T1000 (cell line): ENCODE measurements at places on chromosomes 1 and 21.

- DNase-seq: no peak
Observed at GRCh38 chr21:38986406-38986805, 180.7 kb downstream of the ETS2 start.

DNA sequence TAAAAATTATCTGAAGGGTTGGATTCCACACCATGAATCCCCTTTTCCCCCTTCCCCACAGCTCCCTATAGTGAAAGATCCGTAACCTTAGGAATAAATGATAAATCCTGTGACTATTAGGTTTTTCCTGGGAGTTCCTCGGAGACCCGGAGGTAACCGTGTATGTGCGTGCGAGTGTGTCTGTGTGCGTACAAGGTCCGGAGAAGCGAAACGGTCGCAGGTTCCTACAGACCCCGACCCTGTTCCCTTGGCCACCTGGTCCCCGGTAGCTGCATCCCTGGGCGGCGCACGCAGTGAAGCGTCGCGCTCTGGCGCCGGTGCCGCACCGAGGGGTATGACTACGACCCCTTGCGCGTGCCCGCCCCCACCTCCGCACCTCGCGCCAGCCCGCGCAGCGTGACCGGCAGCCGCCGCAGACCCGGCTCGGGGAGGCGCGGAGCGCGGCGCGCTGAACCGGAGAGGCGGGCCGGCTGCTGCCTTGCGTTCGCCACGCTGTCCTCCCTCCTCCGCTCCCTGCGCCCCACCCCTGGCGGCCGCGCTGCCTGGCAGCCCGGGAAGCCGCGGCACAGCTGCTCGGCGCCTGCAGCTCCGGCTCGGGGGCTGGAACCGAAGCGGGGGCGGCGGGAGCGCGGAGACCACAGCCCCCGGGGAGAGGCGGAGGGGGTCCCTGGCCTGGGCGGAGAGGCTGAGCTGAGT, at the start of gene AK5:
Gene AK5 (plus strand): TSS at position 529 of the 696 bp plus-strand sequence. CDS start 295 bp downstream, outside the sequence.
- peak; percentile 34 for DNase-seq

- no peak for DNase-seq
Observed at GRCh38 chr1:66415281-66415680, 118.7 kb upstream of the SGIP1 start.

- DNase-seq: no peak
Observed at GRCh38 chr21:34997294-34997693, 51.8 kb downstream of the RUNX1 start.

DNA sequence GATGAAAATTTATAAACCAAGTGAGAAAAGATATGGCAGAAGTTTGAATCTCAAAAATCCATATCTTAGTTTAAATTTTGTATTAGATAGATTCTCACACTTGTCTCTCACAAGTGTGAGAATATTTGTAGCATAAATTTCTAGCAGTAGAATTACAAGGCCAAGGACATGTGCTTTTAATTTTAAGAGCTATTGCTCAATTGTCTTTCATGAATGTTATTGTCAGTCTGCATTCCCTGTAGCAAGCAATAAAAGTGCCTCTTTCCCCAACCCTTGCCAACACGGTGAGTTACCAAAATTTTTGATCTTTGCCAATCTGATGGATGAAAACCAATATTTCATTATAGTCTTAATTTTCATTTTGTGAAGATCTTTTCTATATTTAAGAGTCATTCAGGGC, 64.0 kb downstream of the CTH start:
- no peak for DNase-seq

- no peak for DNase-seq
Observed at GRCh38 chr1:111597426-111597825, 22.2 kb upstream of the RAP1A start.

GRCh38 chr1:75559800-75560199, 51.1 kb downstream of the SLC44A5 start:
- DNase-seq: no peak

DNA sequence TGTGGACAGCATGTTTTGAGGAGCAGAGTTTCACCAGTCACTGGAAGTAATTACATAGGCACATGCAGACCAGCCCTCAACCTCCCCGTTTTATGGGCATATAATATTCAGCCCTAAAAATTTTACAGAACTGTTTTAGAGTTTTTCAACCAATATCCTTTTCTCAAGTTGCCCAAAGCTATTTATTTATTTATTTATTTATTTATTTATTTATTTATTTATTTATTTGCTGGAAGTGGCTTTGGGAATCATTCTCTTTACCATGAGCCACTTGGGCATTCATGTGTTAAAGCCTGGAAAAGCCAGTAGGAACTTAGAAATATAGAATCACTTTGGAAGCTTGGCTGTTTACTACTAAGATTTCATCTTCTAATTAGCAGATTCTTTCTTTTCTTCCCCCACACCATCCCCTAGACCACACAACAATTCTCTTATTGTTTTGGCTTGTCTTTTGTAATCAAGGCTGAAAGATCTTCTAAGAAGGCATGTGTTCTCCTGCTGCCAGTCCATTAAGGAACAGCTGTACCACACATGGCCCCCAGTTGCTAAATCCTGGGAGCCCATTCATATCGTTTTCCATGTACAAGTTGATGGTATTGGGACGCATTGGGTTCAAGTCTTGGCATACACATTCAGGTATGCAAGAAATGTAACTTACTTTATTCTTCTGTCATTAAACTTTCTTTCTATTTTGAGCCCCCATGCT, 220.0 kb downstream of the PAPPA2 start:
- no peak for DNase-seq

- DNase-seq: no peak
Observed at GRCh38 chr1:99919220-99919619, 50.6 kb upstream of the SLC35A3 start.
